ENCODE measurements at places on chromosomes 11 and 22.

DNA sequence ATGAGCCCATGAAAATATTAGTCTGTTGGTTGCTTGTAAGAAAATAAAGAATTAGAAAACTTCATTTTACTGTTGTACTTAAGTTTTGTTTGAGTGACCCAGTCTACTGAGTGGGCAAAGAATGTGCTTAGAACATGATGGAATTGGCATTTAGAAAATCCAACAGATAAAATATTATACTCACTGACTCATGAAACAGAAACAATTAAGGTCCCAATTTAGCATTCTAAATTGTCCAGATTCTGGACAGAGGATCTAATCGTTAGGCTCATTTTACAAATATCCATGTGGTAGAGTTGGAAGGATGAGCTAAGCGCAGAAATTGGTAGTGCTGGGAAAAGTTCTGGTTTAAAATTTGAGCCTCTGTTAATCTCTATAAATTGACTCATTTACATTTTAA lies 45.4 kb downstream of the METTL15 start:
- H3K36me3 ChIP-seq, result peaks cover 4% of the 10 kb centered on the region
- H3K4me1 ChIP-seq, result no peaks in the 10 kb centered on the region
- H3K4me3 ChIP-seq, result no peak overlapping the region
- H3K27me3 ChIP-seq, result no peaks in the 10 kb centered on the region
- H3K27ac ChIP-seq, result no peak overlapping the region

- H3K4me1 ChIP-seq, result peaks cover 8% of the 10 kb centered on the region
- H3K27ac ChIP-seq, result no peak overlapping the region
- H3K27me3 ChIP-seq, result peaks cover 8% of the 10 kb centered on the region
These were observed 3.1 kb downstream of the CST6 start for GRCh38 chr11:66014804-66015453.

DNA sequence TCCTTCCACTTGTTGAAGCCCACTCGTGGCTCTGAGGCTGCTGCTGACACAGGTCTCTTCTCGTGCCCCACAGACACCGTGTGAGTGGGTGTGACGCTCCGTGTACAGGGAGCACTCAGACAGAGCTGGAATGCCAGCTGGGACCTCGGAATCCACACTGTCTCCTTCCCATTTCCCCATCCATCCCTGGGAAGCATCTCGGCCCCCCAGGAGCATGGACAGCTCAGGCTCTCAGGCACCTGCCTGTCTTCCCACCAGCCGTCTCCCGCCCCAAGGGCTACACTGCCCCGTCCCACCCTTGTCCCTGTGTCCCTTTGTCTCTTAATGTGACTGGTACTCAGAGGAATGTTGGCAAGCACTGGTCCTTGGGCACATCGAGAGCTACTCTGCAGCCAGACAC lies 63.8 kb downstream of the ARHGAP8 start:
- DNase-seq, result no peak
- H3K4me1 ChIP-seq, result peaks cover 4% of the 10 kb centered on the region
- no peaks in the 10 kb centered on the region for H3K36me3 ChIP-seq
- H3K4me3 ChIP-seq, result no peak overlapping the region

- H3K36me3 ChIP-seq, result no peaks in the 10 kb centered on the region
- H3K27ac ChIP-seq, result no peak overlapping the region
- H3K4me3 ChIP-seq, result no peak overlapping the region
These were observed 19.8 kb upstream of the EHF start for GRCh38 chr11:34601085-34601444.

DNA sequence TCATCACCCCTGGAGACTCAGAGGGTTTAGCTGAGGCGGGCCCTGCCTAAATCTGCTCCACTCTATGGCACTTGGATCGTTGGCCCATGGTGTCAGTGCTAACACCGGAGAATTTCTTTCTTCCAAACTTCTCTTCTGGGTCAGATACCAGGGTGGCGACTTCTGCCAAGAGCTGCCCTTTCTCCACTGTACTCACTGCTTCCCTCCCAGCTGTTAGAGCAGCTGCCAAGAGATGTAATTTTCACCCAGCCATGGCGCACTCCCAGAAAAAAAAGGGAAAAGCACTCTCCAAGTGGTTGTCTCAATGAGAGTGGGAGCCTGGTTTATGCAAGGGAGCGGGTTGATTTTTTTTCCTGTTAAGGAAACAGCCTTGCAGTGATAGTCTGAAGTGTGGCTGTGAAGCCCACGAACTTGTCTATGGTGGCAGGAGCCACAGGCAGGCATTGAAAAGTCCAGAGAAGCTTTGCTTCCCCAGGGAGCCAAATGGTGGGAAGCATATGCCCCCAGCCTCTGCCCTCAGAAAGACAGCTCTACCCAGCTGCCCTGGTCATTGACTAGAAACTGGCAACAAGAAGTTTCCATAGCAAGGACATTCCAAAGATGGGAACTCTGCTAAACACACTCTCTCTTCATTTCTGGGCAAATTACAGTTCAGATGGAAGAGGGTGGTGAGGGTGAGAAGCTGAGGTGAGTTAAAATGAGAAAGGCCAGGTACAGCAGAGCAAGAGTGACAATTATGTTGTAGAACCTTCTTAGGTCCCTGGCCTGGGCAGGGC lies 10.7 kb downstream of the PCSK7 start:
- no peak overlapping the region for H3K27ac ChIP-seq
- H3K36me3 ChIP-seq, result peaks cover 95% of the 10 kb centered on the region
- no peaks in the 10 kb centered on the region for H3K4me1 ChIP-seq
- H3K4me3 ChIP-seq, result no peak overlapping the region

GRCh38 chr11:37712251-37712650 lies 1114.2 kb upstream of the RAG2 start:
- no peak overlapping the region for H3K4me3 ChIP-seq
- H3K27me3 ChIP-seq, result no peaks in the 10 kb centered on the region
- H3K36me3 ChIP-seq, result no peaks in the 10 kb centered on the region
- H3K27ac ChIP-seq, result no peak overlapping the region

DNA sequence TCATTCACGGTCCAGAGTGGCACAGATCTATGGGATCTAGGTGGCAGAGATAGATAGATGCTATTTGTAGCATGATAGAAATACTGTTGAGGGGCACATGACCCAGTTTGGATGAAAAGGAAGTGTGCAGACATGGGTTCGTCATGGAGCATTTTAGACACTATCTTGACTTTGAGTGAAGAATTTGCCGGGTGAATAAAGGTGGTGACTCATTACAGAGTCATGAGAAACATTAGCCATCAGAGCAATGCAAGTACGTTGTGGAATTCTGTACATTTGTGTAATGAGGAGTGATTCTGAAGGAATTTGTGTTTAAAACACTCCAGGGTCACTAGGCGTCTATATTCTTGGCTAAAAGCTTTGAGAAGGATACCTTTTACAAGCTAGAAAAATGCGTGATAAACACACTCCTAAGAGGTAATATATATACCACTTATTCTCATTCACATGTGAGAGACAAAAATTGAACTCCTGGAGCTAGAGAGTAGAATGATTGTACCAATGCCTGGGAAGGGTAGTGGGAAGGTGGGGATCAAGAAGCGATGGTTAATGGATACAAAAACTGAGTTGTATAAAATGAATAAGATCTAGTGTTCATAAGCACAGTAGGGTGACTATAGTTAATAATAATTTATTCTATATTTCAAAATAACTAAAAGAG lies 593.7 kb upstream of the LUZP2 start:
- H3K27me3 ChIP-seq, result no peaks in the 10 kb centered on the region
- no peak for DNase-seq
- H3K36me3 ChIP-seq, result no peaks in the 10 kb centered on the region
- no peak overlapping the region for H3K4me3 ChIP-seq

DNA sequence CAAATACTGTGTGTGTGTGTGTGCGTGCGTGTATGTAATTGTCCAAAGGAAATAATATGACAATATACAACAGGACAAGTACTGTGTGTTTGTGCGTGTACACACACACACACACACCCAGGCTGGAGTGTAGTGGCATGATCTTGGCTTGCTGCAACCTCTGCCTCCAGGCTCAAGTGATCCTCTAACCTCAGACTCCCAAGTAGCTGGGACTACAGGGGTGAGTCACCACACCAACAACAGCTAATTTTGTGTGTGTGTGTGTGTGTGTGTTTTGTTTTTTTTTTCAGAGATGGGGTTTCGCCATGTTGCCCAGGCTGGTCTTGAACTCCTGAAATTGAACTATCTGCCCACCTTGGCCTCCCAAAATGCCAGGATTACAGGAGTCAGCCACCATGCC lies 61.5 kb downstream of the NUP98 start:
- DNase-seq, result no peak
- H3K4me1 ChIP-seq, result no peaks in the 10 kb centered on the region
- H3K4me3 ChIP-seq, result no peak overlapping the region
- no peak overlapping the region for H3K27ac ChIP-seq

GRCh38 chr11:68677432-68677831 lies 6.9 kb upstream of the GAL start:
- H3K4me1 ChIP-seq, result no peaks in the 10 kb centered on the region
- no peaks in the 10 kb centered on the region for H3K36me3 ChIP-seq
- no peak overlapping the region for H3K4me3 ChIP-seq
- no peak for DNase-seq

DNA sequence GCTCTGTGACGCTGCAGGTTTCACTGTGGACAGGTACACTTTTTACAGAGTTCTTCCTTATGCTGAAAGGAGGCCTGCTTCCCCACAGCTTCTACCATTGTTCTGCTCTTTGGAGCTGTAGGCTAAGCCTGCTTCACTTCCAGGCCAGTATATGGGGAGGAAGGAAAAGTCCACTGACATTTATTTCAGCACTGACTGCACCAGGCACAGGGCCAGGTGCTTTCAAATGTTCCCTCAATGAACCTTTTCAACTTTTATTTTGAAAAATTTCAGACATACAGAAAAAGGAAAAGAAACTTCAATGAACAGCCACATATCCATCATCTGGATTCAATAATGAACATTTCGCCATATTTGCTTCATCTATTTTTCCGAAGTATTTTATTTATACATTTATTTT lies 22.0 kb downstream of the POU2F3 start:
- no peak for DNase-seq
- no peaks in the 10 kb centered on the region for H3K4me1 ChIP-seq
- no peaks in the 10 kb centered on the region for H3K36me3 ChIP-seq
- no peak overlapping the region for H3K27ac ChIP-seq
- no peak overlapping the region for H3K4me3 ChIP-seq
- peaks cover 4% of the 10 kb centered on the region for H3K27me3 ChIP-seq

DNA sequence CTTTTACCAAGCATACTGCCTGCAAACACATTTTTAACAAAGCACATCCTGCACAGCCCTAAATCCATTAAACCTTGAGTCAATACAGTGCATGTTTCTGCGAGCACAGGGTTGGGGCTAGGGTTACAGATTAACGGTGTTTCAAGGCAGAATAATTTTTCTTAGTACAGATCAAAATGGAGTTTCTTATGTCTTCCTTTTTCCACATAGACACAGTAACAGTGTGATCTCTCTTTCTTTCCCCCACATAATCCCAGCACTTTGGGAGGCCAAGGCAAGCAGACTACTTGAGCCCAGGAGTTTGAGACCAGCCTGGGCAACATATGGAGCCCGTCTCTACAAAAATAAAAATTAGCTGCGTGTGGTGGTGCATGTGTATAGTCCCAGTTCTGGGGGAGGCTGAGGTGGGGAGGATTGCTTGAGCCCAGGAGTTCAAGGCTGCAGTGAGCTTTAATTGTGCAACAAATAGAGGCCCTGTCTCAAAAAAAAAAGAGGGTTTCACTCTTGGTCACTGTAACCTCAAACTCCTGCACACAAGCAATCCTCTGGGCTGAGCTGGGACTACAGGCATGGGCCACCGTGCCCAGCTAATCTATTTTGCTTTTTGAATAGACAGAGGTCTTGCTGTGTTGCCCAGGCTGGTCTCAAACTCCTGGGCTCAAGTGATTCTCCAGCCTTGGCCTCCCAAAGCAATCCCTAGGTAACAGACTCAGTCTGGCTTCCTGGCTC lies 19.7 kb upstream of the SLC3A2 start:
- H3K36me3 ChIP-seq, result no peaks in the 10 kb centered on the region
- H3K4me1 ChIP-seq, result peaks cover 14% of the 10 kb centered on the region
- H3K27ac ChIP-seq, result no peak overlapping the region
- no peak for DNase-seq
- H3K27me3 ChIP-seq, result no peaks in the 10 kb centered on the region
- H3K4me3 ChIP-seq, result no peak overlapping the region

GRCh38 chr11:133896028-133896427 lies 50.7 kb upstream of the SPATA19 start:
- no peak for DNase-seq
- H3K4me3 ChIP-seq, result no peak overlapping the region
- no peaks in the 10 kb centered on the region for H3K4me1 ChIP-seq

DNA sequence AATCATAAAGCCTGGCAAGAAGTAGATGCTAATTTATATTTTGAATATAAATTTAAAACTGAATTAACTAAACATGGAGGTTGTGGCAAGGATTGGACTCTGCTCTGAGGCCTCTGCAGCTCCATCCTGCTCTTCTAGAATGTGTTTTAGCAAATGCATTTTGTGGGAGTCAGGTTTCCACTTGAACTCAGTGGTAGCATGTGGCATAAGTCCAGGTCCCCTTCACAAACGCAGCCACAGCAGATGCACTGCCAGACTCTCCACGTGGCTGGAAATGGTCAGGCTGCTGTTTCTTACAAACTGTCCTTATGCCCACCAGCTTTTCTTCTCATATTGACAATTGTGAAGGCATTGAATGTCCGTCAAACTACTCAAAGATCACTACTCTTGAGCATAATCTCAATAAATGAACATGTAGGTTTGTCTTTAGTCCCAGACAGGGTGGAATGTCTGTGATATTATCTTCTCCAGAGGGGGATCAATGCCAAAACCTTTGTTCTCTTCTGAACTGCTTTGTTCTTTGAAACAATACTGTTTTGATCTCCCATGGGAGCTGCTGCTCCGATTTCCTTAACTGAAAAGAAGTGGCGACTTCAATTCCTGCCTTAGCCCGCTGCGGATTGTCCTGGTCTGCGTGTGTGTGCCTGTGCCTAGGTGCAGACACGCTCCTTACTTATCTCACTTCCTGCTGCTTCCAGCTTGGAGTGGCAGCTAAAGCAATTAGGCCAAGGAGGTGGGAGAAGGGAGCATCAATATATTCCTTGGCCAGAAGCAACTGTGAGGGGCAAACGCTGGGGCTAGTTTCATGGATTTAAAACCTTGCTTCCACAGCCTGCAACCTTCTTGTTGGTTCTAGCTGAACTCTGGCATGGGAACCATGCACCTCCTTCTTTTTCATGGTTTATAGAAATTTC lies 24.2 kb downstream of the EIF4G2 start:
- no peak overlapping the region for H3K4me3 ChIP-seq
- no peaks in the 10 kb centered on the region for H3K4me1 ChIP-seq
- no peak overlapping the region for H3K27ac ChIP-seq
- peaks cover 6% of the 10 kb centered on the region for H3K36me3 ChIP-seq

DNA sequence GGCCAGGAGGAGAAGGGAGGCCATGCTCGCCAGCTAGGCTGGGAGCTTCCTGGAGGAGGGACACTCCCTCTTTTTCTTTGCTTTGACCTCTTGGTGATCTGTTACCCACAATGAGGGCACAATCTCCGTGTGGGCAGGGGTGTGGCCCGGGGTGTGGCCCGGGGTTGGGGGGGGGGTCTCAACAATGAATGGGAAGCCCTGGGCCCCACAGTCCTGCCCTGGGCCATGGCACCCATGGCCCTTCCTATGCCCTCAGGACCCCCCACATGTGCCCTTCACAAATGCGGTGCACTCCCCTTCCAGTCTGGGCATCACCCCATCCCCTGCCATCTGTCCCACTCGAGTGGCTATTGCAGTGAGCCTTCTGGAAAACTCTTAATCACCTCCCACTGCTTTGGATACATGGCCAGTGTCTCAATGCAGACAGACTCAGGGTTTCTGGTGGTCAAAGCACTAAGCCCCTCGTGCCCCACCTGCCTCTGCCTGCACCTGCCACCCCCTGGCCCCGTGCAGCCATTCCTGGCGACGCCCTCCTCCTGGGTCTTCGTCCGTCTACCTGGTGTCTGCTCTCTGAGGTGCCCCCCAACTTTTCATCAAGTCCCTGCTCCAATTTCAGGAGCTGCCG lies 611.3 kb downstream of the TBC1D22A start:
- H3K27me3 ChIP-seq, result no peaks in the 10 kb centered on the region
- no peak overlapping the region for H3K4me3 ChIP-seq
- H3K4me1 ChIP-seq, result no peaks in the 10 kb centered on the region
- DNase-seq, result no peak

All from CD4-positive, CD25-positive, alpha-beta regulatory T cell (primary cell).